ENCODE measurements at places on chromosomes 7 and 10. TPM values are rescaled to one million over a fixed set of nuclear protein-coding genes. Genes with fewer than 3 reads are reported as not detected.

EVX1 gene
- not detected for total RNA-seq

ATP6V0E2 gene
- total RNA-seq, result 92.9 TPM

SPDYE8 gene
- total RNA-seq, result not detected

LFNG gene
- 136 TPM for total RNA-seq

SKIDA1 gene
- 0.11 TPM for total RNA-seq

CDHR3 gene
- 0.92 TPM for total RNA-seq

FZD8 gene
- total RNA-seq, result 0.23 TPM

GTPBP10 gene
- 23.1 TPM for total RNA-seq

OR2A42 gene
- not detected for total RNA-seq

RAMP3 gene
- total RNA-seq, result not detected

KLF14 gene
- total RNA-seq, result not detected

GPC2 gene
- total RNA-seq, result 8.2 TPM

WDFY4 gene
- 0.16 TPM for total RNA-seq

KCND2 gene
- not detected for total RNA-seq

CYP17A1 gene
- not detected for total RNA-seq

ITIH5 gene
- total RNA-seq, result not detected

GRCh38 chr7:153675131-153675530 is 377.1 kb upstream of the DPP6 start:
- no peaks in the 10 kb centered on the region for H3K27me3 ChIP-seq
- H3K27ac ChIP-seq, result no peak overlapping the region
- no peak for DNase-seq
- no peaks in the 10 kb centered on the region for H3K4me1 ChIP-seq

GRCh38 chr10:11986593-11987216 is 55.9 kb downstream of the UPF2 start:
- no peaks in the 10 kb centered on the region for H3K27me3 ChIP-seq
- no peak overlapping the region for H3K27ac ChIP-seq
- no peak overlapping the region for H3K4me3 ChIP-seq

DNA sequence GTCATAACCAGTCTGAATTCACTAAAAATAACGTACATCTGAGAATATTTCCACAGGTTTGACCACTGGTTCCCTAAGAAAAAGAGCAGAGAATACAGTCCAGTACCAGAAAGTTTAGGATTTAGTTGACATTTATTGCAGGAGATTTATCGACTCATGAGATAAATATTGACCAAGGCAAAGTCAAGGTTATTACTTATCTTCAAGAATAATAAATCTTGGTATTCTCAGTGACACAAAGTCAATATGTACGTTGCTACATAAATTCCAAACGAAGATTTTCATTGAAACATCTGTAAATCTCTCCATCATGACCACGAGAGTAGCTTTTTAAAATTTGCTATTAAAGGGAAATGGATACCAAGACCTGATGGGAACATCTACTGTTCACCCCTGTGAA is 39.4 kb upstream of the GRB10 start:
- H3K4me3 ChIP-seq, result no peak overlapping the region
- no peak for DNase-seq
- H3K27me3 ChIP-seq, result peaks cover 18% of the 10 kb centered on the region
- no peaks in the 10 kb centered on the region for H3K36me3 ChIP-seq

- no peaks in the 10 kb centered on the region for H3K36me3 ChIP-seq
- no peak overlapping the region for H3K27ac ChIP-seq
- no peak for DNase-seq
- no peaks in the 10 kb centered on the region for H3K4me1 ChIP-seq
- peaks cover 10% of the 10 kb centered on the region for H3K27me3 ChIP-seq
These were observed 26.2 kb upstream of the ABLIM1 start for GRCh38 chr10:114684084-114684821.

- H3K36me3 ChIP-seq, result no peaks in the 10 kb centered on the region
- no peak overlapping the region for H3K27ac ChIP-seq
- no peak overlapping the region for H3K4me3 ChIP-seq
- no peak for DNase-seq
These were observed 517.4 kb downstream of the CCSER2 start for GRCh38 chr10:84845628-84846261.

DNA sequence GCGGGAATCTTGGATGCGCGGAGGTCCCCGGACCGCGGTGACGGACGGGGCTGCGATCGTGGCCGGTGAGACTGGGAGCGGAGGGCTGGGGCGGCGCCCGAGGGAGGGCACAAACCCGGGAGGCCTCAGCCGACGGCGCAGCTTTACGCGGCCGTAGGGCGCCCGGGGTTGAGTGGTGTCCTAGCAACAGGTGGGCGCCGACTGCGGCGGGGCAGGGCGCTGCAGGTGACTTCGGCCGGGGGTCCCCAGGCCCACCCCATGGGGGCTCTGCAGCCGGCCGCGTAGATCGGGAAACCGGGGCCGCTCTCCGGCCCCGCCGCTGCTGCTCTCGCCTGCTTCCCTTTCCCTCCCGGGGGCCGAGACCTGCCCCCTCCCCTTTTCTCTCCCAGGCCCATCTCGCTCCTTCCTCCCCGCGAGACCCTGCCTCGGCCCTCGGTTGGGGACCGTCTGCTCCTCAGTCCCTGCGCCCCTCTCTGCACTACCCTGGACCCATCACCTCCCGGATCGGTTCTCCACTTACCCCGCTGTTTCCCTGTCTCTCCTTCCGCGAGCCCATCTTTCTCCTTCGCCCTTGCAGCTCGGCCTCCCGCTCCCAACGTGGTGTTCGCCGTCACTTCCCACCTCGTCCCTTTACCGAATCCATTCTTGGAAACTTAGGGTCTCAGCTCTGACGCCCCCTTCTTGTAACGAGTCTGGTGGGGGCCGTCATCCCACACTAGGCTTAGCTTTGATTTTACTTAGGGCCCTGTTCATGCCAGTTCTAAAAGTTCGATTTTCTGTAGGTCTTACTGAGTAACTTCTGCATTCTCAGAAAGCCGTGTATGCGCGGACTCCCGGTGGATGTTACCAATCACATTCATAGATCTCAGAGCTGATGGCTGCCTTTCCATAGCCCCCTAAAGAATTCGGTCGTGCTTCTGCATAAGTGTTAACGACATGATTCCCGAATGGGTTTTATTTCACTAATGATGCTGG is 18.5 kb upstream of the ACBD5 start:
- peak overlapping the region; percentile 26 for H3K27ac ChIP-seq
- peak; percentile 37 for DNase-seq
- peak overlapping the region; percentile 76 for H3K4me3 ChIP-seq
- peaks cover 11% of the 10 kb centered on the region for H3K36me3 ChIP-seq
- H3K4me1 ChIP-seq, result peaks cover 27% of the 10 kb centered on the region

DNA sequence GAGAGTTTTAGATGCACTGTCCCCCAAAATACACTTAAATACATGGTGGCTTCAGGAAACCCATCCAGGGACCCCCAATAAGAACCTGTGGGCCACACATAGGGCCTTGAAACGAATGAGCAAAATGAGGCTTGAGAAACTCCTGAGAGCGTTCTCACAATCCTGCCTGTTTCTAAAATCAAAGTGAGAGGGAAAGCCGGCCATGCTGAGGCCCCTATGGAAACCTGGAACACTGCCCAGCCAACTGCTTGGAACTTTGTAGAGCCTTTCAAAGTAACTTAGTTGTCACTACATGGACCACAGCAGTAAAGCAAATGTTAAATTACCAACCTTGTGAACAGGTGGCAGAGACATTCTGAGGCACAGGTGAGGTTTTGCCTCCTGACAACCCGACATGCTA is 13.4 kb downstream of the SGMS1 start:
- no peak overlapping the region for H3K4me3 ChIP-seq
- H3K4me1 ChIP-seq, result peaks cover 27% of the 10 kb centered on the region
- no peaks in the 10 kb centered on the region for H3K27me3 ChIP-seq

DNA sequence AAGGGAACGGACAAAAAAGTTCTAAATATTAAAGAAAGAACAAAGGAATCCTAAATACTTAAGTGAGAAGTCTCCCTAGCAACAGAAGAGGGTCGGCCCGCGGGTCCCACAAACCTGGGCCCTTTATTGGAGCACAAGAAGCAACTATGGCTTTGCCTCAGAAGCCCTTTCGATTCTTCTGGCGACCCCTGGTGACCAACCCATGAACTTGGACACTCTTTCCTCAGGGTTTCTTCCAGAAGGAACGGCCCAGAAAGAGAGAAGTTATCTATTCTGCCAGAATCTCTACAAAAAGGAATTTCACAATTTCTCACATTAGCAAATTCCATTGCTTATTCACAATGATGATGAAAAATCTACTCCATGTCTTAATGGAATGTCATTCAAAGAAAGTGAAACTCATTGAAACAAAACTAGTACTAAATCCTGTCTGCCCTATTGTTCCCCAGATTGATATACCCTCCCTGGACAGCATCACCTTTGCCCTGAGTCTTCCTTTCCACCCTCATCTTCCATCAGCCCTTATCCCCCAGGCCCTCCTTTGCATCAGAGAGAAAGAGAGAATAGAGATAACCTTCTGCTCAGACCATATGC is 43.7 kb downstream of the CPVL start:
- DNase-seq, result peak; percentile 59
- no peak overlapping the region for H3K27ac ChIP-seq
- H3K27me3 ChIP-seq, result no peaks in the 10 kb centered on the region
- H3K4me3 ChIP-seq, result no peak overlapping the region
- H3K4me1 ChIP-seq, result peaks cover 2% of the 10 kb centered on the region

GRCh38 chr10:96290368-96291133 is 13.7 kb upstream of the DNTT start:
- DNase-seq, result no peak
- H3K36me3 ChIP-seq, result no peaks in the 10 kb centered on the region
- no peak overlapping the region for H3K27ac ChIP-seq
- H3K27me3 ChIP-seq, result peaks cover 9% of the 10 kb centered on the region
- H3K4me1 ChIP-seq, result peaks cover 20% of the 10 kb centered on the region

DNA sequence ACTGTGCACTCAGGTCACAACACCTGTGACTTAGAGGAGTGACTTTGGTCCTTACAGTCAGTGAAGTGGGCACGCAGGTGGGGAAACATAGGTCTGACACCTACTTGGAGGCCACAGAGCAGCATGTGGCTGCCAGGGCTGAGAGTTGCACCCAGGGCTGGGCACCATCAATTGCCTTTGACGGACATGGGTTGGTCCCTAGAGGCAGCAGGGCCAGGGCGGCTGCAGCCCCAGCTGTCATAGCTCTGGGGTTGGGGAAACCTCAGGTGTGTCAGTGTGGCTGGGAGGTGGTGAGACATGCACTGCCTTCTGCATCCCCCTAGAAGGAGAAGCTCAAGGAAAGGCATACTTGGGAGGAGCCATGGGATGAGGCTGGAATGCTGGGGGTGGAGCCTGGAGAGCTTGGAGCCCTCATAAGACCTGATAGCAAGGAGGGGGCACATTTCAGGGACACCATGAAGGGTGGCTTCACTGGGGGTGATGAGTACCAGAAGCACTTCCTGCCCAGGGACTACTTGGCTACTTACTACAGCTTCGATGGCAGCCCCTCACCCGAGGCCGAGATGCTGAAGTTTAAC is at the start of gene INMT:
Gene INMT (plus strand): TSS at position 440 of the 578 bp plus-strand sequence. CDS start 16 bp downstream, at position 456.
- H3K27ac ChIP-seq, result peak within 1 kb of the TSS; percentile 22
- H3K4me3 ChIP-seq, result no peak within 1 kb of the TSS
- H3K36me3 ChIP-seq, result no peaks in the 10 kb centered on the region
- H3K27me3 ChIP-seq, result peaks cover 2% of the 10 kb centered on the region
- H3K4me1 ChIP-seq, result no peaks in the 10 kb centered on the region

- peak within 1 kb of the TSS; percentile 66 for H3K4me3 ChIP-seq
- peak; percentile 61 for DNase-seq
- H3K36me3 ChIP-seq, result no peaks in the 10 kb centered on the region
- peak within 1 kb of the TSS; percentile 58 for H3K27ac ChIP-seq
- H3K27me3 ChIP-seq, result peaks cover 25% of the 10 kb centered on the region
These were observed at the start of gene GSAP for GRCh38 chr7:77415823-77416620. Gene GSAP (minus strand): TSS chr7:77416349. CDS start chr7:77416321, 28 bp downstream.

DNA sequence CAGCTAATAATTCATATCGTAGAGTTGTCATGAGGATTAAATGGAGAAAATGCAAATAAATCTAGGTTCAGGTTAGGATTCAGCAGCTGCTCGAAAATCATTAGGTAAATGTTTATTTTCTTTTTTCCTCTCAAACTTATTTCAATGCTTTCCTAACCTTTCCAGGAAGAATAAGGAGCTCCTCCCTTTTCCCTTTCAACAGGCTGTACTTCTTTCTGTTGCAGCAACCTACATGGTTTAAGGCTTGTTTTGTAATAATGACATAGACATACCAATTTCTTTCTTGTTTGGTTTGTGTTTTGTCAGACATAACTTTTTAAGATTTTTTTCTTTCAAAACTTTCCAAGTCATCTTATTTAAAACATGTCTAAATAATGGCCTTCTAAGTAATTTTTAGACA is 18.2 kb downstream of the GPR141 start:
- no peak overlapping the region for H3K27ac ChIP-seq
- H3K4me3 ChIP-seq, result no peak overlapping the region
- H3K27me3 ChIP-seq, result peaks cover 3% of the 10 kb centered on the region
- H3K4me1 ChIP-seq, result no peaks in the 10 kb centered on the region

DNA sequence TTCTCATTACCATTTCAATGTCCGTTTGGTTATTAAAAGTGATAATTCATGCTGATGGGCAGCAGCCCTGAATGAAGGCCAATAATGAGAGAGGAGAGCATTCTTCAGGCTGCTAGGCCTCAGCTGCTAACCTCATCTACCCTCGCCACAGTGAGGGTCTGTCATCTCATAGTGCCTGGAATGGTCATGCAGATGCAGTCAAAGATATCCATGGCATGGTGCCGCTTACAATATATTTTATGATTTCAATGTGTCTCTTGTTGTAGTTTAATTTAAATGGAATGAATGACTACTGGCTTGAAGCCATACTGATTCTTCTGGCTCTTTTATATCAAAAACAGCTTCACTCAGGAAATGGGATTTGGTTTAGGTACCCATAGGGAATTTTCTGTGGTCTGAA is 126.9 kb downstream of the SLC16A9 start:
- H3K4me3 ChIP-seq, result no peak overlapping the region
- H3K4me1 ChIP-seq, result no peaks in the 10 kb centered on the region
- no peak for DNase-seq
- H3K27me3 ChIP-seq, result peaks cover 2% of the 10 kb centered on the region
- no peak overlapping the region for H3K27ac ChIP-seq

GRCh38 chr7:147700702-147701101 is 889.9 kb upstream of the C7orf33 start:
- H3K4me3 ChIP-seq, result no peak overlapping the region
- H3K27ac ChIP-seq, result no peak overlapping the region
- no peak for DNase-seq
- H3K36me3 ChIP-seq, result no peaks in the 10 kb centered on the region
- H3K4me1 ChIP-seq, result no peaks in the 10 kb centered on the region
- no peaks in the 10 kb centered on the region for H3K27me3 ChIP-seq

GRCh38 chr10:127146661-127147060 is 49.7 kb downstream of the INSYN2A start:
- DNase-seq, result no peak
- no peak overlapping the region for H3K4me3 ChIP-seq
- H3K4me1 ChIP-seq, result no peaks in the 10 kb centered on the region
- no peaks in the 10 kb centered on the region for H3K36me3 ChIP-seq
- H3K27ac ChIP-seq, result no peak overlapping the region
- no peaks in the 10 kb centered on the region for H3K27me3 ChIP-seq

GRCh38 chr10:33279811-33280602 is 54.5 kb downstream of the NRP1 start:
- peaks cover 10% of the 10 kb centered on the region for H3K27me3 ChIP-seq
- H3K27ac ChIP-seq, result no peak overlapping the region
- H3K36me3 ChIP-seq, result no peaks in the 10 kb centered on the region
- no peak overlapping the region for H3K4me3 ChIP-seq

GRCh38 chr10:7199152-7199760 is 211.6 kb downstream of the SFMBT2 start:
- H3K27me3 ChIP-seq, result no peaks in the 10 kb centered on the region
- H3K4me1 ChIP-seq, result peaks cover 22% of the 10 kb centered on the region
- no peak for DNase-seq

GRCh38 chr7:137151041-137151689 is 192.4 kb downstream of the PTN start:
- H3K36me3 ChIP-seq, result no peaks in the 10 kb centered on the region
- H3K27ac ChIP-seq, result no peak overlapping the region
- DNase-seq, result no peak
- H3K27me3 ChIP-seq, result no peaks in the 10 kb centered on the region
- no peak overlapping the region for H3K4me3 ChIP-seq
- no peaks in the 10 kb centered on the region for H3K4me1 ChIP-seq

All from activated CD8-positive, alpha-beta T cell treated with anti-CD3 and anti-CD28 coated beads, Interleukin-2, amount 10 ng/mL, durations not matched to agents 7 days and 5 days (primary cell).